HepG2 (cell line): ENCODE measurements at places on chromosomes 16 and 17. TPM values are rescaled to one million over a fixed set of nuclear protein-coding genes. Genes with fewer than 3 reads are reported as not detected.

The OMG gene
- not detected in 2 replicates for total RNA-seq

The PDIA2 gene
- 0.35 and 0.60 TPM in 2 replicates for total RNA-seq

DNA sequence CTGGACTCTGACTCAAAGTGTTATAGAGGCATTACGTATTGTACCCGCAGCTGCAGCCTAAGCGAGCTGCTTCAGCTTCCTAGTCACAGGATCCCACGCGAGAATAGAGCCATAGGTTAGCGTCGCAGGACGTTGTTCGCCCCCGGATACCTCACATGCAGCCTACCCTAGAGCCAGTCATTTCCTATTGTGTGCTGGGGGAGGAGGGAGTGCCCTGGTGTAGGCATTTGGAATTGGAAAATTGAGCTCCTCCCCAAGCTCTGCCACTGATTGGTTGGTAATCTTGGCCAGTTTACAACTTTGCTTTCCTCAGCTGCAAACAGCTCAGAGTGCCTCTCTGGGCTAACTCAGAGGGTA, 530 bp downstream of the NAA60 start:
- H3K4me1 ChIP-seq, result peaks cover 61% of the 10 kb centered on the region
- no peaks in the 10 kb centered on the region for H3K27me3 ChIP-seq
- H3K27ac ChIP-seq, result peak overlapping the region; percentile 78
- peak overlapping the region; percentile 63; the same call in 1 of the 2 replicates for H3K4me3 ChIP-seq
- peak; percentile 72 for DNase-seq
- peaks cover 2% of the 10 kb centered on the region; the same call in 1 of the 3 replicates for H3K36me3 ChIP-seq

DNA sequence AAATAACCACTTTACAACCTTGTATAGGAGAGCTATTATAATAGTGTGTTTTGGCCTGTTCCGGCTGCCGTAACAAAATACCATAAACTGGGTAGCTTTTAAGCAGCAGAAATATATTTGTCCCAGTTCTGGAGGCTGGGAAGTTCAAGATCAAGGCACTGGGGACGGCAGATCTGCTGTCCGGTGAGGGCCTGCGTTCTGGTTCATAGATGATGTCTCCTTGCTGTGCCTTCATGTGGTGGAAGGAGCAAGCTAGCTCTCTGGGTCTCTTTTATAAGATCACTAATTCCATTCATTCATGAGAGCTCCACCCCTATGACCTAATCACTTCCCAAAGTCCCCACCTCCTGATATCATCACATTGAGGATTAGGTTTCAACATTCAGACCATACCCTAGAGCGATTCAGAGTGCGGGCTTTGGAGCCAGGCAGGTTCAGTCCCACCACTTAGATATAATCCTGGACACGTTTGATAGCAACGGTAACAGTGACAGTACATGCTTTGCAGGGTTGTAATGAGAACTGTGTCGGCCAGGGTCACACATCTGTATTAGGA, 76.2 kb upstream of the ZFHX3 start:
- H3K4me1 ChIP-seq, result peaks cover 14% of the 10 kb centered on the region
- H3K27ac ChIP-seq, result no peak overlapping the region
- no peak overlapping the region for H3K4me3 ChIP-seq
- H3K27me3 ChIP-seq, result no peaks in the 10 kb centered on the region
- H3K36me3 ChIP-seq, result no peaks in the 10 kb centered on the region

GRCh38 chr17:34781571-34782108, 179.6 kb downstream of the CCT6B start:
- H3K4me3 ChIP-seq, result no peak overlapping the region
- H3K27ac ChIP-seq, result no peak overlapping the region
- no peaks in the 10 kb centered on the region for H3K36me3 ChIP-seq
- no peaks in the 10 kb centered on the region for H3K4me1 ChIP-seq
- no peak for DNase-seq

DNA sequence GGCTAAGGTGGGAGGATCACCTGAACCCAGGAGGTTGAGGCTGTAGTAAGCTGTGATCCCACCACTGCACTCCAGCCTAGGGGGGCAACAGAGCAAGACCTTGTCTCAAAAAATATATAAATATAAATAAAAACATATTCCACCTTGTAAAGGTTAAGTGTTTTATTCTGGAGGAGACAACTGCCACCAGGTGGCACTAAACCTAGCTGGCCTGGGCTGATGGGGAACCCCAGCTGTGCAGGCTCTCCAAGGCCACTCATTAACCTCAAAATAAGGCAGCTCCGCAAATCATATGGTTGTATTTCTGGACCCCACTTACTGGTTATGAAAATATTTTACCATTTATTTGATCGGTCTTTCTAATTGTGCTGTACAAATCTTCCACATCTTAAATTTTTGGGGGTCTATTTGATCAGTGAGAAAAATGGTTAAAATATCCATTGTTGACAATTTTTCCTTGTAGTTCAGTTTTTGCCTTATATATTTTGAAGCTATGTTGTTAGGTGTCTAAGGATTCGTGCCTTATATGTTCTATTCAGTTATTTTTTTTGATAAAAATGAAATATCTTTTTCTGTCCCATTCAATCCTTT, 8.5 kb upstream of the ICAM2 start:
- H3K27me3 ChIP-seq, result no peaks in the 10 kb centered on the region
- H3K36me3 ChIP-seq, result no peaks in the 10 kb centered on the region
- no peak overlapping the region for H3K4me3 ChIP-seq

- H3K27me3 ChIP-seq, result no peaks in the 10 kb centered on the region
- peak; percentile 91 for DNase-seq
These were observed 23.1 kb upstream of the MMD start for GRCh38 chr17:55444471-55445441.

DNA sequence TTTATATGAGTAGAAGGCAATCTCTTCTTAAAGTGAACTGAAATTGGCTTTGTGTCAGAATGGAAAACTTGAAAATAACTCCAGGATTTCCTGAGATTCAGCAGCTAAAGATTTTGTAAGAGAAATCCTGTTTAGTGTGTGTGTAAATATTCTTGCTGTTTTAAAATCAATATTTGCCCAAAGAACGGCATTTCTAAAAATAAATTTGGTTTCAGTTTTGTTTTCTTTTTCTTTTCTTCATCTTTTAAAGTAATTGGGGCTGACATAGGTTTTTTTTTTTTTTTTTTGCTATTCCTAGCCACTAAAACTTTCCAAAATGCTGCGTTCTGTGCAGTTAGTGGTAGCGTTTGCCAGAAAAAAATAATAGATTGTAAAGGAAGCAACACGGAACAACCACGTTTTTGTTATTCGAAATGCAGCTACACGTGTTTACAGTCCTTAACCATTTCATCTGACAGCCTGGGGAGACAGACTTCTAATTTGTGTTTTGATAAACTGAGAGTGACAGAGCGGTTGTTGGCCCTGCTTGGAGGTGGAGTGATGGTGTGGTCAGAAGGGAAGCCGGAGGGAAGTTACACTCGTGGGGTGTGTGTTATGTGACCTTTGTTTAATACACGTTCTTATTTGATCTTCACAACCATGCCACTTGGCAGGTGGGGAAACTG, 21.6 kb upstream of the SMPD3 start:
- peaks cover 2% of the 10 kb centered on the region for H3K27me3 ChIP-seq
- peak overlapping the region; percentile 36 for H3K4me3 ChIP-seq
- peaks cover 12% of the 10 kb centered on the region for H3K4me1 ChIP-seq
